Glutamatergic neuron (in vitro differentiated cells): ENCODE measurements at places on chromosomes 4 and X.
A peak's percentile ranks its signal among the peaks of the same experiment; 100 is the strongest.

DNA sequence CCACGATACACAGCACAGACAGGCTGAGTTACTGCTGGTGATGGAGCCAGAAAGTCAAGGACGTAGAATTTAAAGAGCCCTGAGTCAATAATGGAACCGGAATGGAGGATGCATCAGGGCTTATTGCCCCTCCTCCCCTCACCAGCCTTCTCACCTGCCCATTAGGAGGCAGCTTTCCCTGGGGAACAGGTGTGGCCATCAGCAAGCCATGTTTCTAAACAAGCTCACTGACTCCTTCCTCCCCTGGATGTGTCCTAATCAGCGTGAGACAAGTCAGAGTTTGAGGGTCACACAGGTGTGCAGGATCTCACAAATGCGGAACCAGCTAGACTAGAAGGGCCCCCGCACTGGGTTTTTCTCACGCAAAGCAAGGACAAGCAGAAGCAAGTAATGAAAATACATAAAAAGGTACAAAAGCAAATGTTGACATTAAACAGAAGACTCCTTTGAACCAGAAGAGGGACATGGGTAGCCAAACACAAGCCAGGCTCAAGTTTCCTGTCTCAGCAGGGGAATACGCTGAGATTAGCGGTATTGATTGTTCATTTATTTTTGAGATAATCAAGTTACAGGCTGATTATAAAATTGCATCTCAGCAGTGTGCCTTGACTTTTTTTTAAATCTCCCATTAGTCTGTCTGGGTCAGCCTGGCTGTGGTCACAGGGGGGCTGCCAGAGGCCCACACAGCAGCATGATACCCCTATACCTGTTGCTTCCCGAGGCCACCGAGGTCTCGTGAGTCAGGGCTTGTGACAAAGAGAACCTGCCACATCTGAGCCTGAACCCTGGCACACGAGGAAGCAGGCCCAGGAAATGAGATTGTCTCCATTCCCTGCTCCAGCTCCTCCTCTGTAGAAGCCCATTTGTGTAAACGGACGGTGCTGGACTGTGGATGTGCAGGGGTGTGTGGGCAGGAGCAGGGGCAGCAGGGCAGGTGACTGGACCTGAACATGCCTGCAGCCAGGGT lies 37.4 kb downstream of the CCKAR start:
- DNase-seq = no peak

DNA sequence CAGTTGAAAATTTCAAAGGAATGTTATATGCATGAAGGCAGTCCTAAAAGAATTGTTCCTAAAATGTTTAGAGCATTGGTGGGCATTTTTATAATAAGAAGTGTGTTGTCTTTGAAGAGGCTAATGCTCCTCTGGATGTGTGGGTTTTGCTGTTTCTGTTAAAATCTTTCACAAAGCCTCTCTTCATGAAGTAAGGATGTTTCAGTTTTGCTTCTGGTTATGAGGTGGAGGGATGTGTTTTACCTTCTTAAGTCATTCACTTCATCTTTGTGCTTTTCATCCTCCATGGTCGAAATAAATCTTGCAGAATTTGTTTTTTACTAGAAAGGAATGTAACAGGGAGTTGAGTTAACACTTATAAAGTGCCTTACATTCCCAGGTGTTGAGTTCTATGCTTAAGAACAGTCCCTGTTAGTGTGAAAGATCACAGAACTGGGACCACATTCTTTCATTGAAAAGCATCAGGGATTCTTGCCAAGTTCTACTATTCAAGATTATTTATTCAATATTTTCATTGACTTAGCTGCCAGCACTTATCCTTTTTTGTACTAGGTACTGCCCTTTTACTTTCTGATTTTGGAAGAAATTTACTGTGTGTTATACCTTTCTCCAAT lies 21.1 kb downstream of the FHIP1A start:
- no peak for DNase-seq

DNA sequence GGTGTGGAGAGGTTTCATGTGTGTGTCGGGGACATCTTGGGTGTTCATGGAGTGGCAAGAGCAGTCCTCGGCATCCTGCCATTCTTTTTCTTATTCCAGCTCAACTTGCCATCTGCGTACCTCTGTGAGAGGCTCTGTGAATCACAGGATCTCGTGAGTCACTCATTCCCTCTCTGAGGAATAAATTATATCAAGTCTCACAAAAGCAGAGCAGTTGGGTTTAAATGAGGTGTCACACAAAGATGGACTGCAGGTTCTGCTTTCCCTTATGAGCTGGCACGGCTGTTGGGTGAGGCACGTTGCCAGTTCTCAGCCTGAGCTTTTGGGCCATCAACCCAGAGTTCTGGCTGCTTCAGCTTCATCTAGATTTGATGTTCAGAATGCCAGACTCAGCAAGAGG lies 6.8 kb upstream of the OCIAD2 start:
- DNase-seq = no peak

DNA sequence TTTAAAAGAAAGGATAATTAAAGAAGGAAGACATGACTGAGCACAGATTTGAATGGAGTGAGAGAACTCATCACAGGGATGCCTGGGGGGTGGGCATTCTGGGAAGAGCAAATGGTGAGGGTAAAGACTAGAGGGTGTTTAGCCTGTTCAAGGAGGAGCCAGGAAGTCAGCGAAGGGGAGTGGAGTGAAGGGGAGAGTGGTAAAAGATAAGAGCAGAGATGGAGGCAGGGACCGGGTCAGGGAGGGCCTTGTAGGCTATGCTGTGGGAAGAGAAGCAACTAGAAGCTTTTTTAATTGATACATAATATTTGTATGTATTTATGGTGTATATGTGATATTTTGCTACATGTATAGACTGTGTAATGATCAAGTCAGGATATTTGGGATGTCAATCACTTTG lies 2.2 kb upstream of the VGLL1 start:
- no peak for DNase-seq

GRCh38 chrX:68832101-68832416 lies 3.2 kb downstream of the EFNB1 start:
- no peak for DNase-seq

GRCh38 chr4:27278615-27279375 lies 418.2 kb downstream of the STIM2 start:
- DNase-seq = no peak

DNA sequence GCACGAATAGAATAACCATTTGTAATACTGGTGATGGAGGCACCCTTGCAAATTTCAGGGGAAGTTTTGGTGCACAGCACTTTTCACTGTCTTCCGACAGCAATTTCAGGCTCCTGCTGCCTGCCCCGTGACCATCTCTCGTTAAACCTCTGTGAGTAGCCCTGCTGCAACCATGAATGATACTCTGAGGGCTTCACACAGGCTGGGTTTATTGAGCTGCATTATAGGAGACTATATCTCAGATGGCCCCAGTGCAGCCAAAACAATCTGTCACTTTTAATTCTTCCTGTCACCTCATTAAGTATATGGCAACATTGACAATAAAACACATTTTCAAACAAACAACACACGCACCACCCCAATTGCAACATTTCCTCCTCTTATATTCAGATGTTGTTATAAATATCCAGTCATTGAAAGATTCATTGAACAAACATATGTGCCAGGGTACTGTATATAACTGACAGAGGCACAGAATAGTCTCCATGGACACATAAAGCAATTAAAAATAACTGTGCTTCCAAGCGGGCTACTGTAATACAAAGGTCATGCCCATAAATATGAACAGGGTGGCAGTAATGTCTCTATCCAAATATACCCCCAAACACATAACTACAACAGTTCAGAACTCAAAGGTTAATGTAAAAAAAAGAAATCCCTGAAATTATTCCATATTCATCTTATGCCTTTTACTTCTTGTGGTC lies 477.0 kb downstream of the GBA3 start:
- no peak for DNase-seq

DNA sequence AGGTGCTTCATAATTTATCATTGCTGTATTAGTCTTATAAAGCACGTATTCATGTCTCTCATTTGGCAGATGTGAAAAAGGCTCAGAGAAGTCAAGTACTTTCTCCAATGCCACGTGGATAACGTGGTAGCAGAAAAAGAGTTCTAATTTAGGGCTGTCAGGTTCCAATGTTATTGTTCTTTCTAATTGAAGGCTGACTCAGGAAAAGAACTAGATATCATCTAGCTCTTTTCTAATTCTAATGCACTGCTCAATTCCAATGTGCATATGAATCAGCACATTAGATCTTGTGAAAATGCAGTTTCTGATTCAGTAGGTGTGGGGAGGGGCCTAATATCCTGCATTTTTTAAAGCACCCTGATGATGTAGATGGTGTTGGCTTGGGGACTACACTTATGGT lies 22.8 kb downstream of the AGA start:
- no peak for DNase-seq

DNA sequence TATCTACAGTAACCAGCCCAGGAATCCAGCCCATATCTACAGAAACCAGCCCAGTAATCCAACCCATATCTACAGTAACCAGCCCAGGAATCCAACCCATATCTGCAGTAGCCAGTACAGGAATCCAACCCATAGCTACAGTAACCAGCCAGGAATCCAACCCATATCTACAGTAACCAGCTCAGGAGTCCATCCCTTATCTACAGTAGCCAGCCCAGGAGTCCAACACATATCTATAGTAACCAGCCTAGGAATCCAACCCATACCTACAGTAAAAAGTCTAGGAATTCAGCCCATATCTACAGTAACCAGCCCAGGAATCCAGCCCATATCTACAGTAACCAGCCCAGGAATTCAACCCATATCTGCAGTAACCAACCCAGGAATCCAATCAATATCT lies 445.0 kb upstream of the BOD1L1 start:
- no peak for DNase-seq

- DNase-seq = no peak
These were observed 13.5 kb upstream of the CXCL6 start for GRCh38 chr4:73822812-73823504.

DNA sequence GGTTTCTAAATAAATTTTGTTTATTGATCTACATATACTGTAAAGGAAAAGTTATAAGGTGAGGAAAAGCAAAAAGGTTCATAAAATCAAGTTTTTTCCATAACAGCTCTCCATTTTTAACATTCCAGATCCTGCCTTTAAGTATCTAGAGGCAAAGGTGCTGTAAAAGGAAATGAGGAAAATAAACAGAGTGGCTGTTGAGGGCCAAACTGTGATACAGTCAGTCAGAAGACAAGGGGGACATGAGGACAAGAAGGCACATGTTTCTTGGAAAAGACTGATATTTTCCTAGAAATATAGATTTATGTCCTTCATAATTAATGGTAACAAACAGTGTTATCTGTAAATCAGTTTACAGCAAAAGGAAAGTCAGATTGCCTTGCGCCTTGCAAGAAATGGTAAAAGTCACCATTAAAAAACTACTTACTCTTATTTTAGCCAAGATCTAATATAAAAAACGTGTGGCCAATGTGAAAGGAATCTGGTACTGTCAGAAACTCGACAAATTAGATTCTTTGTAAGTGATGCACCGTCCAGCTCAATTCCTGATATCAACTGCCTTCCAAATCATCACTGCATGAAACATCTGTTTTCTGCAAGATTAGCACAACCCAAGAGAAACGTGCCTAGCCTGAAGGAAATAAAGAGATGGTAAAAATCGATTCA lies 34.0 kb upstream of the VEGFD start:
- no peak for DNase-seq

GRCh38 chrX:105017641-105018040 lies 202.9 kb downstream of the TEX13A start:
- no peak for DNase-seq

DNA sequence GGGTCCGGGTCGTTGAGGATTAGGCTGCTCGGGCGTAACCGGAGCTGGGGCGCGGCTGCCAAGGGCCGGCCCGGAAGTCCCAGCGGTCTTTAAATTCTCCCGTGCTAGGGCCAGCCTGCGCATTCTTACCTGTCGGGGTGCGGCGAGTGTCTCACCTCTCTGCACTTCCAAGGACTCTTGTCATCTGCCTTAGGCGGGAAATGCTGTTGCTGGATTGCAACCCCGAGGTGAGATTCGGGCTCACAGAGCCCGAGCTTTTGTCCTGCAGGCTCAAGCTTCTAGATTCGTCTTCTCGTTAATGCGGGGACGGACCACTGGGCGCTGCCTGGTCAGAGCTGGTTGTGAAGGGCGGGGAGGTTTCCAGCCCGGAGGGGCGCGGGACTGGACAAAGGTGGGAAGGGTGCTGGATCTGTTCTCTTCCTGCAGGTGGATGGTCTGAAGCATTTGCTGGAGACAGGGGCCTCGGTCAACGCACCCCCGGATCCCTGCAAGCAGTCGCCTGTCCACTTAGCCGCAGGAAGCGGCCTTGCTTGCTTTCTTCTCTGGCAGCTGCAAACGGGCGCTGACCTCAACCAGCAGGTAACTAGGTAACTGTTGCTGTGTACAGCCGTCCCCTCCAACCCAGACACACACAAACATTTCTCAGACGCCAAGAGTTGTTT lies at the start of gene ANKRD37:
Gene ANKRD37, plus strand, starts transcription at position 118 of the 662 bp plus-strand sequence. Its CDS starts 83 bp downstream, at position 201.
- peak; percentile 45 for DNase-seq

DNA sequence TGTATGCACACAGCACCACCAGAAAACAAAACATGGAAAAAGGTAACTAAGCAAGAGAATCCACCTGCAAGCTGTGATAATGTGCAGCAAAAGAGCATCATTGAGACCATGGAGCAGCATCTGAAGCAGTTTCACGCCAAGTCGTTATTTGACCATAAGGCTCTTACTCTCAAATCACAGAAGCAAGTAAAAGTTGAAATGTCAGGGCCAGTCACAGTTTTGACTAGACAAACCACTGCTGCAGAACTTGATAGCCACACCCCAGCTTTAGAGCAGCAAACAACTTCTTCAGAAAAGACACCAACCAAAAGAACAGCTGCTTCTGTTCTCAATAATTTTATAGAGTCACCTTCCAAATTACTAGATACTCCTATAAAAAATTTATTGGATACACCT lies 90.2 kb downstream of the TET2 start:
- no peak for DNase-seq

DNA sequence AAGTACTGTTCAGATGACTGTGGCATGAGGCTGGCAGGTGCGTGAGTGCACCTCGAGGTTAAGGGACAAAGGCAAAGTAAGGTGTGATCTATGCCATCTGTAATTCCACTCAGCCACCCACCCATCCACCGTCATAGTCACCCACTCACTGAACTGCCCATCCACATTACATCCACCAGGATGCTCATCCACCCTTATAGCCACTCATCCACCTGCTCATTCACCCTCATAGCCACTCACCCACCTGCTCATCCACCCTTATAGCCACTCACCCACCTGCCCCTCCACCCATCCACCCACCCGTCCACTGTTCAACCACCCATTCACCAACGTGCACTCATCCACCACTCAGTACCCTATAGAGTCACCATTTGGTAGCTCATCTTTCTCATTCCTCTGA lies 64.1 kb upstream of the UXT start:
- DNase-seq = no peak

DNA sequence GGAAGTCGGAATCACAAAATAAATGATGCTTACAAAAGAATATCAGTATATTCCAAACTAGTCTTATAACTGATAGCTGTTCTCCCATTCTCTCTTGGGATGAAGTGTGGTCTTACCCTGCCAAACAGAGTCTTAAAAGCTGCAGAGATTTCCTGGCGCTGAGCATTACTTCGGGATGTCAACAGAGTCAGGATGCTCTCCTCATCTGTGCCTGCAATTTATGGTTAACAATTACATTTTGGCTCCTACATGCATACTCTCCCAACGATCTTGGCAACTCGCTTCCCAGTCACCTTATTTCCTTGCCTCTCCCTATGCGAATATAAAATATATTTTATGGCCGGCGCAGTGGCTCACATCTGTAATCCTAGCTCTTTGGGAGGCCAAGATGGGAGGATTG lies 12.2 kb downstream of the ANXA5 start:
- no peak for DNase-seq
